ELF-1 (cell line): ENCODE measurements at places on chromosomes 6 and 20.

DNA sequence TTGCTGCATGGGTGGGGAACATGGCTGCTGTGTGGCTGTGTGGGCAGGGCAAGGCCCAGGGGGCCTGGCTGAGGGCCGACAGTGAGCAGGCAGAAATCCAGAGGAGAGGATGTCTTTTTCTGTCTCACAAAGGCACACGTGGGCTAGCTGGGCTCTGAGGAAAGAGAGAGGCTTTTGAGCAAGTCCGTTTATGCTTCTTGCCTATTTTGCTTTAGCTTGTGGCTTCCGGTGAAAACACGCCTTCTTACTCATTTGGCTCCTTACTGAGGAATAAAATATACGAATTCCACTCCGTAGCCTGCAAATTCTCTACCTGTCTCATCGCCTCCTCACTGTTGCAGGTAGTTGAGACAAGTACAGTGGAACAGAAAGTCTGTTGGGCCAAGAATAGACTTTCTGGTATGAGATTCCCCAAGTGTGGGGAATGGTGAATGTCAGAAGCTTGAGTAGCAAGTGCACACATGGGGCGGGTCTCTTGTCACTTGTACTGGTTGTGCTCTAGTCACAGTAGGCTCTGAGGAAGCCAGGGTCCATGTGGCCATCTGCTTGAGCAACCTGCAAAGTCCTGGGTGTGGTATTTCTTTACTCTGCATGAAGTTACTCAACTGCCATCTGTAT is 28.4 kb downstream of the WRNIP1 start:
- no peak for DNase-seq

- no peak for DNase-seq
Measured at GRCh38 chr20:42082611-42083010, 464.4 kb upstream of the CHD6 start.

- DNase-seq = no peak
Measured at GRCh38 chr6:56580271-56580670, 62.4 kb downstream of the DST start.

- DNase-seq = no peak
Measured at GRCh38 chr6:7721649-7722048, 4.2 kb upstream of the BMP6 start.

DNA sequence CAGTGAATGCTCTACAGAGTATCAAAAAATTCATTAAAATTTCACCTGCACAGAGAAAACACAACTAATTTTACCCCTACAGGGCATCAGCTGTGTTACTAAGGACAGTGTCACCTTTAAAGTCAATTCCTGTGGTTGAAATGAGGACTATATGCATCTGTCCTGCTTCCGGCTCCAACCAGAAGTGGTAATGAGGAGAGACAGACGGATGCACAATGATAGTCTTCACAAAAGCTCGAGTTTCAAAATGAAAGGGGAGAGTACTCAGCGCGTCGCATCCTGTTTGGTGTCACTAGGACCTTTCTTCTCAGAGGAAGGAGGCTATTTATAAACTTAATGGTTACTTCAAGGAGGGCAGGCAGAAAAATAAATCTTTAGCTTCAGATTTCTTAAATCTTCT is 86.5 kb downstream of the LYRM4 start:
- DNase-seq = no peak

DNA sequence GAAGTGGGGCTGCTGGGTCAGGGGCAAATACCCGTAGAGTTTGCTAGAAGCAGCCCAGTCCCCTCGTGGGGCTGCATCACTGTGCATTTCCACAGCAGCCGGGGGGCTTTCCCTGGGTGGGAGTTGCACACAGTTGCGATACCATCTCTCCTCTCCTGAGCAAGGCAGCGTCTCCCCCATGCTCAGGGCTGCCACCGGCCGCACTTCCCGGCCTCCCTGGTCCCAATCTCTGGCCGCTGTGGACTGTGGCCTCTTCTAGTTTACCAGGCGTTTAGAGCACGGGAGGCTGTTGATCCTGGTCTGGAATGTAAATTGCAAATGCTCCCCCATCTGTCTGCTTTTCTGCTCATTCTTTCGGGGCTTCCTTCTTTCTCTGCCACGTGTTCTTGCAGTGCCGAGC is 31.1 kb downstream of the OSBPL2 start:
- DNase-seq = no peak

GRCh38 chr20:46930640-46931339 is 36.1 kb downstream of the EYA2 start:
- no peak for DNase-seq

DNA sequence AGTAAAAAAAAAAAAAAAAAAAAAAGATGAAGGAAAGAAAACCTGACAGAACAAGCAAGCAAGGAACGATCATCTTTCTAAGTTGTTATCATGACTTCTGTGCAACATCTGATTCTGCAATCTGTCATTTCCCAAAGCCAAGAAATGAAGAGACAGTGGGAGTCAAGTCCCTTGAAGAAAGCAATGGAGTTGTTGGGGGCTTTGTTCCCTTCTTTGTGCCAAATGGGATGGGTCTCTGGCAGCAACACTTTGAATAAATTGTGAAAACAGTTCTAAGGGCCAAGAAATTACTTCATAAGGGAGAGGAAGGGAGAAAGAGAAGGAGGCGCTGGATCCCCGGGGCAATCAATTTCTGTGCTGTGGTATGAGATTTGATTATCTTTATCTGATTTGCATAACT is 33.3 kb upstream of the RSPO3 start:
- no peak for DNase-seq

DNA sequence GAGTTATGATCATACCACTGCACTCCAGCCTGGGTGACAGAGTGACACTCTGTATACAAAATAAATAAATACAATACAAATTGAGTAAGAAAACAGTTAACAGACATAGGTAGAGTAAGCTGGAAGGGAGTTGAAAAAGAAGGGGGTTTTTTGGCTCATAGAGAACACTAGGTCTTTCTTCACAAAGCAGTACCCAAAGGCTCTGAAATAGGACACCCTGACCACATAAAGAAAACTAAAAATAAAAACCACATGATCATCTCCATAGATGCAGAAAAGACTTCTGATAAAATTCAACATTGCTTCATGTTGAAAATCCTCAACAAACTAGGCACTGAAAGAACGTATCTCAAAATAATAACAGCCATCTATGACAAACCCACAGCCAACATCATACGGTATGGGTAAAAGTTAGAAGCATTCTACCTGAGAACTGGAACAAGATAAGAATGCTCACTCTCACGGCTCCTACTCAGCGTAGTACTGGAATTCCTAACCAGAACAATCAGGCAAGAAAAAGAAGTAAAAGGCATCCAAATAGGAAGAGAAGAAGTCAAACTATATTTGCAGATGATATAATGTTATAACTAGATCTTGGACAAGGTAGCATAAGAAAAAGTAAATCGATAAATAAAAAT is 48.6 kb downstream of the TOMM6 start:
- no peak for DNase-seq

DNA sequence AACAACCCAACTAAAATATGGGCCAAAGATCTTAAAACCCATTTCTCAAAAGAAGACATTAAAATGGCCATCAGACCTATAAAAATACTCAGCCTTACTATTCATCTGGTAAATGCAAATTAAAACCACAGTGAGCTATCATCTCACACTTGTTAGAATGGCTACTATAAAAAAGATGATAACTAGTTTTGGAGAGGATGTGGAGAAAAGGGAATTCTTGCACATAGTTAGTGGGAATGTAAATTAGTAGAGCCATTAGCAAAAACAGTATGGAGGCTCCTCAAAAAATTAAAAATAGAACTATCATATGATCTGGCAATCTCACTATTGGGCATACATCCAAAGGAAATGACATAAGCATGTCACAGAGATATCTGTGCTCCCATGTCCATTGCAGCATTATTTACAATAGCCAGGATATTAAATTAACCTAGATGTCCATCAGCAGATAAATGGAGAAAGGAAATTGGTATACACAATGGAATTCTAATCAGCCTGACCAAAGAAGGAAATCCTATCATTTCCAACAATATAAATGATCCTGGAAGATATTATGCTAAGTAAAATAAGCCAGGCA is 2.9 kb downstream of the SIRPB1 start:
- no peak for DNase-seq

DNA sequence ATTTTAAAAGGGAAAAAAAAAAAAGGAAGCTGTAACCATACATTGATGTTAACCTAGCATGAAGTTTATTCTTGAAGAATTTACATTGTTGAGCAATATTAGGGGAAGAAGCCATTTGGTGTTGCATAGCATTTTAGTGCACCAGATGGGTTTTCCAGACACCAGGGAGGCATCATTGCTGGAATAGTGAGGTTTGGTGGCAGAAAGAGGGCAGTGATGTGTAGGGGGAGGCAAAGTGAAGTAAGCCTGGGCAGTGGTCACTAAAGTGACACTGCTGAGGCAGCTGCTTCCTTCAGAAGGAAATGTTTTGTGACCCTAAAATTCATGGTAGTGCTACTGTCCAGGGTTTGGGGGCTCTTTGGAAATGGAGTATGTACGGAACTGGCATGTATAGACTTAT is 2.6 kb downstream of the TOMM6 start:
- DNase-seq = no peak

DNA sequence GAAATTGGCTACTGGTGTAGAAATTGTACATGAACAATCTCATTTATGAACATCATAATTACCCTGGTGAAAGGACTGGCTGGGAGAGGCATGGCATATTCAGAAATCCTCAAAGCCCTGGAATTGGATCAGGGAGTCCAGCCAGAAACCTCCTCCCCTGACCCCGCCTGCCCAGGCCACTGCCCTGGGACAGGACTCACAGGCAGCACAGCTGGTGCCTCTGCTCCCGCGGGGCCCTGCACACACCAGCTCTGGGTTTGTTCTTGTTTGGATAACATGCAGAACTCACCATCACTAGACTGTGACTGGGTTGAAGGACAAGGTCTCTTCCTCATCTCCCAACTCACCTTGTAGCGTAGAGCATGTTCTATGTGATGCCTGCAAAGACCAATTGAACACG is 56.2 kb downstream of the AGPAT4 start:
- DNase-seq = no peak

GRCh38 chr6:139597087-139597763 is 222.8 kb upstream of the CITED2 start:
- DNase-seq = no peak

GRCh38 chr6:2821554-2821953 is 20.1 kb downstream of the SERPINB1 start:
- no peak for DNase-seq

- no peak for DNase-seq
Measured at GRCh38 chr20:47717421-47717820, 67.9 kb downstream of the SULF2 start.

GRCh38 chr6:126180585-126180984 is 159.3 kb upstream of the CENPW start:
- no peak for DNase-seq

DNA sequence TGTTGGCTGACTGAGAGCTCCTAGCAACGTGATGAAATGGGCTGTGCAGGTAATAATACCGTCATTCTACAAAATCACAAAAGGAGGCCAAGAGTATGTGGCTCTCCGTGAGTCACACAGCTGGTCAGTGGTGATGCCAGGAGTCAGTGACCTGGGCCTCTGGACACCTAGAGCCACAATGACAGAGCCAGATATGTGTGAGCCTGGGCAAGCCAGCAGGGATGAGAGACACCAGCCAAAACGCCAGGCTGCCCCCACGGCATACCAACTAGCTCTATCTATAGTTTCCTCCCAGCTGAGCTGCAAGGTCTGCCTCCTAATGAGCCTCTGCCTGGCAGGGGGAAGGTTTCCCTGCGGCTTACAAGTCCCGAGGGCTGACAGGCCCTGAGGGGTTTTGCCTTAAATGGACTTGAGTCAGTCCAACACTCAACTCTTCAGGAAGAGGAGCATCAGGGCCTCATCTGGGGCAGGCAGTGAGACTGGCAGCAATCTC is 70.0 kb downstream of the CPNE5 start:
- peak; percentile 55 for DNase-seq

- DNase-seq = no peak
Measured at GRCh38 chr6:134819863-134820800, 129.8 kb downstream of the ALDH8A1 start.

DNA sequence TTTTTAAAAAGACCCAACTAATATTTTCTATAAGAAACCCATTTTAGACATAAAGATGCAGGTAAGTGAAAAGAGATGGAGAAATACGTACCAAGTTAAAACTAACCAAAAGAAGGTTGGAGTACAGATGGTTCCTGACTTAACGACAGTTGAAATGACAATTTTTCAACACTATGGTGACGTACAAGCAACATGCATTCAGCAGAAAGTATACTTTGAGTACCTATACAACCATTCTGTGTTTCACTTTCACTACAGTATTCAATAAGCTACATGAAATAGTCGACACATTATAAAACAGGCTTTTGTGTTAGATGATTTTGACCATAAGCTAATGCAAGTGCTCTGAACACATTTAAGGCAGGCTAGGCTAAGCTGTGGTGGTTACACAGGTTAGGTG is 228.9 kb downstream of the RNGTT start:
- DNase-seq = no peak

DNA sequence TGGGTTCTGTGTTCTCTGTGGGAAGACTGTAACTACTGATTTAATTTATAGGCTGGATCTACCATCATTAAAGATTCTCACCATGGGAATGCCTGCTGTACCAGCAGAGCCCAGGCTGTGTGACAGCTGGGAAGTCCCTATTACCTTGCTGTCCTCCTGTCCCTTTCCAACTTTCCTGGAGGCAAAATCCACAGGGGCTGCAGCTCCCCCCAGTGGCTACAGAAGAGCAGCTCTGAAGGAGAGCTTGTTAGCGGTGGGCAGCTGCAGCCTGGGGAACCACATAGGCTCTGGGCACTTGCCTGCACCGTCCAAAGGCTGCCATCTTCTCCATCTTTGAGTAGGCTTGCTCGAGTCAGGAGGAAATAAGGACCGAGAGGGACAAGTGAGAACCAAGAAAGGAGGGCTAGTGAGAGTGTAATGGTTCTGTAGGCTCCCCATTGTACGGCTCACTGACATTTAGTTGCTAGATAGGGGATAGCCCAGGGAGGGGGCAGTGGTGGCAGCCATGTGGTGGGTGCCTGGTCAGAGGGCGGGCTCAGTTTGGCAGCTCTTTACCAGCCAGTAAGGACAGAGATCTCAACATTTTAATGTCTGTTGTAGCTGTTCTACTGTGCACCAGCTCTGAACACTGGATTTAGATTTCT is 155.1 kb upstream of the MLIP start:
- peak; percentile 92 for DNase-seq

DNA sequence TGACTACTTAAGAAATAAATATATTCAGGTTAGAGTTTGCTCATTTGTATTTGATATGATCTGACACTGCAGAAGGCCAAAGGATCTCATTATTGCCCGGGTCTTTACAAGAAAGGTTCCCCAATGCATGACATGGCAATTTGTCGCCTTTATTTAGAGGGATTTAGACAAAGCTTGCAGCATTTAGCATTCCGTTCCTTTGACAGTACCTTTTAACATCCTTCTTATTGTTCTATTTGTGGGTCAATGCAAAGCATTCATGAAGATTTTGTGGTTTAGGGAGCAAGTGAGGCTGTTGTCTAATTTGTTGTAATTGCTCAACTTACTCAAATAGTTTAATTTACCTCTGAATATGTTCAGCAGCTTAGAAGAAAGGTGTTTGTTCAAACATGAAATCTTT is 230.8 kb upstream of the FLRT3 start:
- no peak for DNase-seq

DNA sequence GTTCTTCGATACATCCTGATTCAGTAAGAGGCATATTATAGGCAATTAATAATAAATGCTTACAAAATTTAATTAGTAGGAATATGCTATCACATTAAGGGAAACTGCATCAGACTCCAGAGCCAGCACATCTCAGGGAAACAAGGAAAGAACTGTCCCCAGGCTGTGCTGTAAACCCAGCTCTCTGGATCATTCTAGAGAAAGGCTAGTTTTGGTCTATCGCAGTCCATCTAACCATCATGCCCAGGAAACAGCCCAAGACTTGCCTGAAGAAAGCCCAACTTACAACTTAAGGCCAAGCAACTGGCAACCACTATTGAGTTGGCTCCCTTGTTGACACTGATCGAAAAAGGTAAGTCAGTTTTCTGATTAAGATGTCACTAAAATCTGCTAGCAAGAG is 11.3 kb downstream of the MAP3K5 start:
- no peak for DNase-seq
